ENCODE measurements at places on chromosomes 1 and 21.
A peak's percentile ranks its signal among the peaks of the same experiment; 100 is the strongest.

- no peak for DNase-seq
Observed at GRCh38 chr1:39687243-39687642, 4.0 kb downstream of the HPCAL4 start.

- DNase-seq = no peak
Observed at GRCh38 chr1:193926956-193927355, 740.5 kb upstream of the B3GALT2 start.

DNA sequence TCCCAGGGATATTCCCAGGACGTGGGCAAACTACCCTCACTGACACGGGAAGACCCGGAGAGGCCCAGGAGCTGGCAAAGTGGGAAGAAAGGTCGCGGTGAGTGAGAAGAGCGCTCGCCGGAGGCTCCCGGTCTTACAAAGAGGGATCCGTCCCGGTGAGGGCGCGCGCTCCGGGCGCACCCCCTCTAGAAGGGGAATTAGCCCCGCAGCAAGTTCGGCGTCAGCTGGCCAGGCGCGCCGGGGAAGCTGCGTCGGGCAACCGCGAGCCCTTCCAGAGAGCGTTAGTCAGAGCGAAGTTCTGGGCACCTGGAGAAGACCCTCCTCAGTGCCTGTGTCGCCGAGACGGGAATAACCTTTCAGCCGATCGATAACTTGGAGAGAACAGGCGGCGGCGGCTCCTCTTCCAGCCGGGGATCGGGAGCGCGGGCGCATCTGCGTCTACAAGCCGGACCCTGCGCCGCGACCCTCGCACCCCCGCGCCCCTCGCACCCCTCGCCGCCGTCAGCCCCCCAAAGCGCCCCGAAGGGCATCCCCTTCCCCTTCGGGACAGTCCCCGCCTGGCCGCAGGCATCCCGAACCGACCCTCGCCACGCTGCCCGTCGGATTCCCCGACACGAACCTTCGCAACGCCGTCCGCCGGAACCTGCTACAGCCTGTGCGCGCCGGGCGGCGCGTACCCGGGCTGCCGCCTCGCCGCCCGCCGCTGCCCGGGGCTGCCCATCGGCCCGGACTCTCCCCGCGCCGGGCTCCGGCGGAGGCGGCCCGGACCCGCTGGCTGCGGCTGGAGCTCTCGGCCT lies 485 bp downstream of the SIPA1L2 start:
- DNase-seq = peak; percentile 79

- DNase-seq = no peak
Observed at GRCh38 chr1:225258811-225259210, 169.0 kb downstream of the LBR start.

- DNase-seq = no peak
Observed at GRCh38 chr1:81113688-81114087, 687.0 kb upstream of the ADGRL2 start.

GRCh38 chr1:2252423-2252822 lies 24.3 kb downstream of the SKI start:
- peak; percentile 43 for DNase-seq

GRCh38 chr1:47405697-47406096 lies 10.4 kb upstream of the FOXE3 start:
- DNase-seq = no peak

DNA sequence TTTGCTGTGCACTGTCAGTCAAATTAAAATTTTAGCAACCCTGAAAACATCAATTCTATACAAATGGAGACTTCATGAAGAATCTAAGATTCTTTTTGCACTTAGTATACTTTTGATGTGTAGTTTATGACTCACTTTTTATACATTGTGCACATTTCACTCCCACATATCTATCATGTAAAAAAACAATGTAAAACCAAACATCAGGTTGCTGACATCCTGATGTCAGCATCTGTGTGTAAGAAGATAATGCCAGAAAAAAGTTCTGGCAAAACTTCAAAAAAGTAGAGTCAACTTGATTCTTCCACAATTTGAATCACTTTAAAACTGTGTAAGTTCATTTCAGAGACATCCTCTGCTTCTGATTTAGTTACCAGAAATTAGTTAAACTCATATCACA lies 115.7 kb downstream of the CENPF start:
- DNase-seq = no peak

- no peak for DNase-seq
Observed at GRCh38 chr1:95245029-95245428, 11.0 kb downstream of the RWDD3 start.

DNA sequence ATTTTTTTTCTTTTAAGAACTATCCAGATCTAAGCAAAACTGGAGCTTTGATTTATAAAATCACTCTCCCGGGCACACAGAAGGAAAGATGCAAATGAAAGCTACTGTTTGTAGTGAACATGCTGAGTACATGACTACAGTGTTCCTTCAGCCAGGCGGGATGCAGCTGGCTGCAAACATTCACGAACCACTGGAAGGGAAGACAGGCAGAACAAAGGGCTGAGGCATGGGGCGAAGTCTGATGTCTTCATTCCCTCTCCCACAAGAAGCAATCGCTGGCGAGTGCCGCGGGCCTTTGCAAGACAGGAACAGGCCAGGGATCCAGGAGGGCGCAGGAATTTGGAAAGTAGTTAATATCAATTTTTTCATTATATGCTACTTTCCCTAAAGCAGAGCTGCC lies 257.9 kb upstream of the AJAP1 start:
- no peak for DNase-seq

DNA sequence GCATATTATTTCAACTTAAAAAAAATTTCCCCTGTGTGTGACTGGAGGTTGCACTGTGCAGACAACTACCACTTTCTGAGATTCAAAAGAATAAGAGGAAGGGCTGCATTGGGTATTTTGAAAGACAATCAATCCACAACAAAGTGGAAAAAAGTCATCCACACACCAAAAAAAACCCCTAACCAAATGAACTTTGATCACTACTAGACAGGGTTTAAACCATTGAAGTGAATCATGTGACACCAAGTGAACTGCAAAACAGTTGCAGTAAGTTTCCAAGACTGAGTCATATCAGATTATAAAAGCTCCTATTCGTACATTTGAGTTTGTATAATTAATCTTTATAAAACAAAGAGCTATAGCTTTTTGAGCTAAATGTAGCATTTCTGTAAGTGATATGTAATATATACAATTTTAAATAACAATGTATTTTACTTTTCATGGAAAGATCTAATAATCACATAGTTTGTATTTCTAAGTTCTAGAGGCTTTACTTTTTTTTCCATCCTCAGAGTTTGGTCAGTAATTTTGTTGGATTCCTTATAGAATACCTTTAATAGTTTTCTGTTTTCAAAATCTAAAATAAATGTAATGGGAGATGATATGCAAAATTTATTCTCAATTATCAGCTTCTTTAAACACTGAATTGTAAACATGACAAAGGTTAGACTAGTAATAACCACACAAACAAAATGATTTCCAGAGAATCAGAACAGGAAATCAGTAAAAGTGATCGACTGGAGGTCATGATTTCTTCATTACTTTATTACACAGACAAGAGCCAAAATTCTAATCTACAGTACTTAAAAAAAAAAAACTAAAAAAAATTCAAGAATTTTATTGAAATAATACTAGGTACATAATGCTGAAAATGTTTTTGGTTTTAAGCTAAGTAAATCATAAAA lies 50.5 kb upstream of the GFI1 start:
- DNase-seq = no peak

- DNase-seq = no peak
Observed at GRCh38 chr1:36085686-36086526, 2.0 kb downstream of the TEKT2 start.

DNA sequence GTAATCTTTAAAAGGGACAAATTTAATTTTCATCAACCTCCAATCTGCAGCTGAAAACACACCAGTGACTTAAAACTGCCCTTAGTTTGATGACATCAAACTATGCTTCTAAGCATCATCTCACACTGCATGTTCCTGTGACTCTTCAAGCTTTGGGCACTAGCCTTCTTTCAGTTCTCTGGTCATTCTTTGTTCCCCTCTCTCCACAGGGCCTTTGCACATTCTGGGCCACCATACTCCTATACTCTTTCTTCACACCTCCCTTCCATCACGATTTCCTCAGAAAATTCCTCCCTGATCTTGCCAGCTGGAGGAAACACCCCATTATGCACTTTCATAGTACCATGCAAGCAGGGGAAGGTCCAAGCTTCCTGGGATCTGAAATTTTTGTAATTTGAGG lies 77.6 kb upstream of the ZNF326 start:
- DNase-seq = no peak

DNA sequence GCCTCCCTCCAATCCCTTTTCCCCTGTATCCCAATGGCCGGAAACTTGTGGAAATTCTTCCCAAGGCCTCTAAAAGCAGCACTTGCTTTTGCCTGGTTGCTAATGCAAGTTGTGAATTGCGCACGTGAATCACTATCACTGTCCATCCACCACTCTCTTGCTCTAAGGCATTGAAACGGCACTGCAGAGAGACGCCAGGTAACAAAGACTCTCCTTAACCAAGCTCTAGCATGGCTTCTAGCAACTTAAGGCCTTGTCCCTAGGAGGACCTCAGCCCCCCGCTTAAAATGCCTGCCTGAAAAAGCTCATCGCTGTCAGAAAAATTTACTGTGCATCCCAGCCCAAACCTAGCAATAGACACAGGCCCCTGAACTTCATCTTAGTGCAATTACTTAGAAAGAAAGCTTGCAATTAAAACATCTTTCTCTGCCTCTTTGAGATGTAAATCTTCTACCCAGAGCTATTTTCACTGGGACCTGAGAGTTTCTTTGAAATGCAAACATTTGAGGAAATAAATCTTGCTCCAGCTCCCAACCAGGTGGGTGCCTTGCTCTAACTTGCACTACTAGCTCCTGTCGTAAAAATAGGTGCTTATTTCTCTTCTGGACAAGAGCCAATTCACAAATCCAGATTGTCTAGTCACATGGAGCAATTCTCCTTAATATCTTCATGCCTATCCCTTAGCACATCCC lies 32.9 kb upstream of the ITLN2 start:
- no peak for DNase-seq

- DNase-seq = no peak
Observed at GRCh38 chr1:85607921-85608265, 27.3 kb downstream of the CCN1 start.

- DNase-seq = no peak
Observed at GRCh38 chr1:63773496-63773814, 362 bp upstream of the ROR1 start.

DNA sequence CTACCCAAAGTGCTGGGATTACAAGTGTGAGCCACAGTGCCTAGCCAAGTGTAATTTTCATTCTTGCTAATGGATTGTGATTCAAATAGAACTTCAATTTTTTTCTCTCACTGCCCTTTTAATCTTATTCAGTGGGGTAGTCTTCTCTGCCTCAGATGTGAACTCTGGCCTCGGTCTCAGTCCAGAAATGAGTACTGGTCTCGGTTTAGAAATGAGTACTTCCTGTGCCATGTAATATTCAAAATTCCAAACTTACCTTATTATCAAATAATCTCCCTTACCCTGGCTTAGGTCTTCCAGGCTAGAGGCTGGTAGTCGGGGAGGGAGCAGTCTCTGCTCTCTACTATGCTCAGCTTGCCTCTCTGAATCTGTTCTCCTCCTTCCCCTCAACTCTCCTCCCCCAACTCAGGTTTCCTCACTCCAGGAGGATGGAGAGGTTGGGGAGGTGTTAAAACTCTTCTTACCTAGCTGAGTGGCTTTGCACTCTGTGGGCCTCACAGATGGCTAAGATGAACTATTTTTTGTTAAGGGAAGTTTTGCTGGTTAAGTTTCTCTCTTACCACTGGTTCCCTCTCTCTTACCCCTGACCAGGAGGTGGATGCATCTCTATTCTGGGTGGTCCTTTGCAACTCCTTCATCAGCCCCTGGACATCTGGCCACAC lies 4.8 kb upstream of the SLAMF9 start:
- no peak for DNase-seq

DNA sequence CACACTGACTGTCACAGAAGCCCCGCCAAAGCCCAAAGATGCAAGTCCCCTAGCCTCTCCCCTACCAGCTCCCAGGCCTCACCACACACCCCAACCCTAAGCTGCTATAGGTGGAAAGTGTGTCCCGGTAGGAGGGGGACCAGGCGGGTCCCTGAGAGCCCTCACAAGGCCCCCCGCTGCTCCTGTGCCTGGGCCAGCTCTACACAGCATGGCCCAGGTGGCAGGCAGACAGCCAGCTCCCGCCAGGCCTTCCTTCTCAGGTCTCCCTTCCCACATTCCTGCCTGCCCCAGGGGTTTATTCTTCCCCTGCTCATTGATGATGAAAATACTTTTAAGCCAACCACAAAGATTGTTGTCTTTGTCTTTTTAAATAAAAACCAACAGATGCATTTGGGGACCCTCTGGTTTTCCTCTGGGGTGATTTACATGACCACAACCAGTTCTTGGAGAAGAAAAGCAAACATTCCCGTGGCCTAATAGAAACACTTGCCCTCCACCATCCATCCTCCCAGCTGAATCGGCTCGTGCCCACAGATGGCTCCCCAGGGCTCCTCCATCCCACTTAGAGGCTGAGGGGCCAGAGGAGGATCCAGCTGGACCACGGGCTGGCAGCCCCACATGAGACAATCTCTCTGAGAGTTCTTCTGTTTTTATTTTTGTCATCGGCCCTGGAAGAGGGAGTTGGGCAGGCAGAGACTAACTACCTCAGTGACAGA lies 93.1 kb downstream of the DMRTB1 start:
- no peak for DNase-seq

GRCh38 chr1:153355445-153356071 lies 2.1 kb upstream of the S100A9 start:
- peak; percentile 79 for DNase-seq

DNA sequence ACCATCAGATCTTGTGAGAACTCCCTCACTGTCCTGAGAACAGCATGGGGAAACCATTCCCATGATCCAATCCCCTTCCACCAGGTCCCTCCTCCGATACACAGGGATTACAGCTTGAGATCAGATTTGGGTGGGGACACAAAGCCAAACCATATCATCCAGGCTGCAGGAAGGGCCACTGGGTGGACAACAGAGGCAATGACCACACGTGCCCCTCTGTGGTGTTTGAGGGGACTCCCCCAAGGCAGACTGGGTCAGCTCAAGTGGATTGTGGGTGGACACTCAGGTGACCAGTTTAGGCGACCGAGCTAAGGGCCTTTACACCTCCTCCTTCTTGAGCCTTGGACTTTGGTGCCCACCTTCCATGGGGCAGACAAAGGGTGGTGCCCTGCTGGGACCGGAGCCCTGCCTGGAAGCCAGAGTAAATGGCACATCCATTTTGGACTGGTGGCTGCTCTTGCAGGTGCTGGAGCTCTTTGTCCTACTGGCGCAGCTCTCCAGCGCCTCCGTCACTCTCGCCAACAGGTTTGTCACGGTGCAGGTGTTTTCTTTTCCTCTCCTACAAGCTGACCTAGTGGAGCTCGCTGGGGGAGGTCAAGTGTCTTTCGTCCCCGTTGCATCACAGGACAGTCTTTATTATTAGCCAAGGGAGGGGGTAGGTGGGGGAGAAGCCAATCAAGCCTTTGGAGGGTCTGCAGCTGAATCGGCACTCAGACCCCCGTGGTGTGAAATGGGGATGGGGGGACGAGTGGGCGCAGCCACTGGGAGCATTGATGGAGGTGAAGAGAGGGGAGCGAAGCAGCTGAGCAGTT lies 37.6 kb downstream of the CRYAA start:
- peak; percentile 5 for DNase-seq

Data from right cardiac atrium (tissue), 5 donors.